Fibroblast of villous mesenchyme (primary cell): ENCODE measurements at places on chromosomes 2 and 18. TPM values are rescaled to one million over a fixed set of nuclear protein-coding genes. Genes with fewer than 3 reads are reported as not detected.

CCDC68 gene
- 3.5 and 9.1 TPM in 2 replicates for total RNA-seq

MYCN gene
- under 0.01 and 0.32 TPM in 2 replicates for total RNA-seq

CPO gene
- not detected in 2 replicates for total RNA-seq

BIRC6 gene
- 178 and 211 TPM in 2 replicates for total RNA-seq

DNA sequence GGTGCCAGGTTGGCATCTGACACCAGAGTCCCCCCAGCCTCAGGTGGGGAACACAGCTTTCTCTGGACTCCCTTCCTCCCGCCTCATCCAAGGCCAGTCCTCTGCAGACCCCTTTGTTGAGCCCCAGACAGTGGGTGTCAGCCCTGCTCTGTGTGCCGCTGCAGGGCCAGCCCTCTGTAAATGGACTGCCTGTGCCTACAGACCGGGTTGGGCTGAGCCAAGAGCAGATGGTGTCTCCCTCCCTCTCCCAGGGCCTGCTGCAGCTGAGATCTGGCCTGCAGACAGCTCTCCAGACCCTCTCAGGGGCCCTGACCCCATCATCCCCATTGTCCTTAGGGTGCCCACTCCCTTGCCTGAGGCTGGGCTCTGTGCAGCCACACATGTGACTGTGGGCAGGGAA lies 160.8 kb downstream of the KLHL29 start:
- no peak for DNase-seq

EMILIN1 gene
- 144 and 160 TPM in 2 replicates for total RNA-seq

VPS4B gene
- total RNA-seq: 32.2 and 47.5 TPM in 2 replicates

DNA sequence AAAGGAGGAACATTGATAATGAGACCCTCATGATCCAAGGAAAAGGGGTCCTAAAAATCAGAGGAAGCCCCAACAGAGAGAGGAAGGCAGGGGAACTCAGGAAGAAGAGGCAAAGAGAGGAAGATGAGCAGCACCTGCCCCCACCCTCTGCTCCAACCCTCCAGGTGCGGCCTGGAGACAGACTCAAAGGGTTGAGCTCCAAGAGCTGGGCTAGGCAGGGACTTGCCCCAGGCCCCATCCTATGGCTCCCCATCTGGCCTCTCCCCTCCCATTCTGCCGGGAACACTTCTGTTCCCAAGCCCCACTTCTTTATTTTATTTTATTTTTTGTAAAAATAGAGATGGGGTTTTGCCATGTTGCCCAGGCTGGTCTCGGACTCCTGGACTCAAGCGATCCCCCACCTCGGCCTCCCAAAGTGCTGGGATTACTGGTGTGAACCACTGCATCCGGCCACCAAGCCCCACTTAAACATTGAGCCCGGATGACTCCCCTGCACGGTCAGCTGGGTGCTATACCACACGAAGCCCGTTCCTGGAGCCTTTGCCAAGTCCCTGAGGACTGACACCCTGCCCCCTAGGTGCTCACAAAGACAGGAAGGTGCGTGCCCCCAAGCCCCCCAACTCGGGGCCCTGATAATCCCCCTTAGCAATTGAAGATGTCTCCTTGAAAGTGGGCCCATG lies 3.8 kb upstream of the GPR55 start:
- DNase-seq: no peak

- DNase-seq: no peak
These were observed 501.7 kb upstream of the TCF4 start for GRCh38 chr18:56089612-56090258.

C2orf66 gene
- total RNA-seq: under 0.01 TPM in 1 of 2 replicates, not detected in the other

DNA sequence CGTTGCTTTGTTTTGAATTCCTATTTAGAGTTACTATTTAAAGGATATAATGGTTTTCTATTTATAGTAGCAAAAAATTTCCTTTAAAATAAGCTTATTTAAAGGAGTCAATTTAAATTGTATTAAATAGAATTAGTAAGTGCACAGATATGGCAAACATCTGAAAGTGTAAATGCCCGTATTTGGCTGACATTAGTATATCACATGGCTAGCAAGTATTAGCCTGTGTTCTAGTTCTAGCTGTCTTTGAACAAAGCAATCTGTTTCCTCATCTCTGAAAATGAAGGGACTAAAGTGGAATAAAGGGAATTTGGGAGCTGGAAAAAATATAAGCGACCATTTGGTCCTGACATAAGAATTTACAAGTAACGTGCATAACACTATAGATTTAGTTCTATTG lies 32.2 kb downstream of the PELI1 start:
- DNase-seq: no peak

MFSD2B gene
- under 0.01 and 0.32 TPM in 2 replicates for total RNA-seq

DNA sequence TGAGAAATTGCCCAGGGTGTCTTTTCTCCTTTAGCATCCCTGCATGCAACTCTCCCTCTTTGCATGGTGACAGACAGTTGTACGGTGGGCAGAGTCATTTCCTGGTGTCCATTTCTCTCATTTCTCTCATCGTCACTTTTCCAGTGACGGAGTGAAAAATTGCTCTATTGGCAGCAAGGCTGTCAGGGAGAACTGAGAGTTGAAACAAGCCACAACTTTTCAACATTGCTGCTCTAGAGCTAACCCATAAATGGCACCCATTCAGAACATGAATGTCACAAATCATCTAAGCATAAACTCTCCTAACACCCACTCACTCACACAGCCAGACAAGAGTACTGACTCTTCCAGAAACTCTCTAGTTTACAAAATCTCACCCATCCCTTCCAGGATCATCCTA lies 55.7 kb downstream of the ZC3H8 start:
- DNase-seq: no peak

DNA sequence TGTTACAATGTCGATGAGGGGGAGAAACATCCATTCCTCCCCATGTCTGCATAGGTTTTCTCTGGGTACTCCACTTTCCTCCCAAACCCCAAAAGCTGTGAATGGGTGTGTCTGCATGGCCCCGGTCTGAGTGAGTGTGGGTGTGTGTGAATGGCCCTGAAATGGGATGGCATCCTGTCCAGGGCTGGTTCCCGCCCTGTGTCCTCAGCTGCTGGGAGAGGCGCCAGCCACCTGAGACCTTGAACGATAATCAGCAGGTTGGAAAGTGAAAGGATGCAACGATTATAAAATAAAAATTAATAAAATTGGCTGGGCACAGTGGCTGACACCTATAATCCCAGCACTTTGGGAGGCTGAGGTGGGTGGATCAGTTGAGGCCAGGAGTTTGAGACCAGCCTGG lies 69.2 kb downstream of the NPPC start:
- no peak for DNase-seq

INHA gene
- total RNA-seq: 0.43 and 0.64 TPM in 2 replicates

LYG1 gene
- total RNA-seq: 0.32 and 0.43 TPM in 2 replicates

DNA sequence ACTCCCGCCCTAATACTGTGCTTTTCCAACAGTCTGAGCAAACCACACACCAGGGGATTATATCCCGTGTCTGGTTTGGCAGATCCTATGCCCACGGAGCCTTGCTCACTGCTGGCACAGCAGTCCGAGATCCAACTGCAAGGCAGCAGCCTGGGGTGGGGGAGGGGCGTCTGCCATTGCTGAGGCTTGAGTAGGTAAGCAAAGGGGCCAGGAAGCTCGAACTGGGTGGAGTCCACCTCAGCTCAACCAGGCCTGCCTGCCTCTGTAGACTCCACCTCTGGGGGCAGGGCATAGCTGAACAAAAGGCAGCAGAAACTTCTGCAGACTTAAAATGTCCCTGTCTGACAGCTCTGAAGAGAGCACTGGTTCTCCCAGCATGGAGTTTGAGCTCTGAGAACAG lies 44.2 kb downstream of the LNPK start:
- DNase-seq: no peak

DNA sequence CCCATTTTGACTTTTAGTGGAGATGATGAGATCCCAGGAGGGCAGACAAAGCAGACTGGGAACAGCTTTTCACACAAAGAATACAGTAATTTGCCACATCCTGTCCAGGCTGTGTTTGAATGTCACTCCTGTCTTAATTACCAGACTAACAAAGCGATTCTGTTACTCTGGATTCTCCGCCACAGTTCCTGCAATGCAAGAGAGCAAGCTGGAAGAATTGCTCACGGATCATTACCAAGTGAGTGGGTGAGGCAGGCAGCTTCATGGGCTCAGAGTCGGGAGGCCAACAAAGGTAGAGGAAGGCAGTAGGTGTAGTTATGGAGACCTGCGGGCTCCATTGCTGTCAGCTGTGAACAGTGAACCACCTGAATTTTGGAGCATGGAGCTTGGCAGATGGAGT lies 250.5 kb upstream of the ATP5MC3 start:
- no peak for DNase-seq

- DNase-seq: peak; percentile 53
These were observed 5.3 kb downstream of the GLI2 start for GRCh38 chr2:120740765-120741524.

SERPINB11 gene
- not detected in 2 replicates for total RNA-seq

GRCh38 chr2:161033059-161033660 lies 127.1 kb upstream of the TANK start:
- peak; percentile 77 for DNase-seq

DNA sequence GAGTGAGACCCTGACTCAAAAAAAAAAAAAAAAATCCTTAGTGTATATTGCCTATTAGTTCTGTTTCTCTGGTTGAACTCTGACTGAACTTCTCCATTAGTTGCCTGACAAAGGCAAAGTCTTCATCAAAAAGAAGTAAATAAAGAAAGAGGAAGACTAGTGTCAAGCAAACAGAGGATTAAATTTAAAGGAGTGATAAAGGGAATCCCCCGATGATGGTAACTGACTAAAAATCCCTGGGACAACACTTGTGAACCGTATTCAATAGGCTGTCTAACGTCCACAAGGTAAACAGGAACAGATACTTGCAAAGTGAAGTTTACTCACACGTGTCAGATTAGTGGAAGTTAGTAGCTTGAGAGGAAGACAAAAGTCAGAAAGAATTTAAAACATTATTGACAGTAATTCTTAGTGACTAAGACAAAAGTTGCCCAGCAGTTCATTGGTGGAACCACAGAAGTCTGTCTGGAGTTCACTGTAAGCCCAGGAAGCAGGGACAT lies 26.2 kb upstream of the SPOPL start:
- no peak for DNase-seq

DNA sequence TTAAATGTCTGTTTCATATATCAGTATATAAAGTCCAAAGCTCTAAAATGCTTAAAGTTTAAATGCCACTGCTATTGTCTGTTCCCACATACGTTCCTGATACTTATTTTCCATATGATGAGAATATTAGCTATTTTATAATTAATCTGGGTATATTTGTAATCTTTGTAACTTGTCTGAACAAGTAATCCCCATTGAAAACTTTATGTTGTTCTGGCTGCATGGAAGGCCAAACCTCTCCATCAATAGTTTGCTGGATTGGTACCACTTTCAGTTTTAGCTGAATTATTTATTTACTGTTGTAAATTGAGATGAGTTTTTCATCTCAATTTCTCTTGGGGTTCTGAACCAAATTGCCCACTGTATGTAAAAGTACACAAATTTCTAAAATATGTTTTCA lies 1.5 kb downstream of the MBD5 start:
- no peak for DNase-seq

HTR2B gene
- total RNA-seq: 109 and 159 TPM in 2 replicates

- DNase-seq: no peak
These were observed 327 bp downstream of the LTBP1 start for GRCh38 chr2:32947076-32947483.

SNED1 gene
- 5.5 and 6.5 TPM in 2 replicates for total RNA-seq

DNA sequence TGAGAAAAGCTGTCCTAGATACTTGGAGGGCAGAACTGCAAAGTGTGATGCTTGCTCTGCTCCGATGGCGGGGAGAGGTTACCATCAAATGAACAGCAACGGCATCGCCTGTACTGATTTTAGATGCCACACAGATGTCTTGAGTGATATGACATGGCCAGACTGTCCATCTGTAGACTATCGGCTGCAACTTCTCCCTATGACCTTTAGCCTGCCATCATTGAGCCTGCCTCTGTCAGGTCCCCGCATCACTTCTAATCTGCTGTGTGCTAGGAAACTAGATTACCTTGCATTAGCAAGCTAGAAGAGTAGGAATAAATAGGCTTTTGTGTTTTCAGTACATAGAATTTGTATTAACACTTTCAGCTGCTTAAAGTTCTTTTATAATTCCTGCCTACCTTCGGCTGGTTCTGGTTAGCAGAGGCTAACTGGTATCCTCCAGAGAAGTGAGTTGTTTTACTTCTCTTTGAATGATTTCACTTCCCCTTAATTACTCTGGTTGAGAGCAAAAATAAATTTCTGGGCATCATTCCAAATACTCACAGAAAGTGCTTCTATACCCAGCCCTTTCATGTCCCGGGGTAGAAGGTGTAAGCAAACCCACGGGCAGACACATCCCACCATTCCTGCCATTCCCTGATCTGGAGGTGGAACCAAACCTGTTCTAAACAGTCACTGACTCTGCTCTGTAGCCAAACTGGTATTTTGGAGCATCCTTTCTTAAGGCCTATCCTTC lies 24.0 kb downstream of the GAREM2 start:
- no peak for DNase-seq

DNA sequence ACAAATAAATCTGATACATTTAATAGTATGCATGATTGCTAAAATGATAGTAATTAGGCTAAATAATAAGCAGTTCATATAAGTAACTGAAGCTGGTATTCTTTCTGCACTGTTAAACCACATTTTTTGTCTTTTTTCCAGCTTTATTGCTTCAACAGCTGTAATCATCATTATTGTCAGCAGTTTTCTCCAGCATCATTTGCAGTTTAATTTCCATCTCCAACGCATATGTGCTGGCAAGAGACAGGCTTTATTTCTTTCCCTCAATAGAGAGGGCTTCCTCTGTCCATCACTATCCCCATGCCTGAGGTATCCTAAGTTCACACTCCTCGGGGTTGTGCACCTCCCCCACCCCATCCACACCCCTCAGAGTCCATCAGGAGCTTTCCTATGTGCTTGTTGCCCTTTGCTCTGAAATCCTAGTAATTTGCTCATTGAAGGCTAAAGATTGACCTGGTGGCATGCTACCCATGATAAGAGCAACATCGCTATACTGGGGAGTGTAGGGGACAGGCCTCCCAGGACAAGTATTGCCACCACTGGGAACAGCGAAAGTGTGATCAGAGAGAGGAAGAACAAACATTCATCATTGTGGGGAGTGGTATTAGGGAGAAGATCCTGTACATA lies 37.1 kb downstream of the B4GALT6 start:
- no peak for DNase-seq

DNA sequence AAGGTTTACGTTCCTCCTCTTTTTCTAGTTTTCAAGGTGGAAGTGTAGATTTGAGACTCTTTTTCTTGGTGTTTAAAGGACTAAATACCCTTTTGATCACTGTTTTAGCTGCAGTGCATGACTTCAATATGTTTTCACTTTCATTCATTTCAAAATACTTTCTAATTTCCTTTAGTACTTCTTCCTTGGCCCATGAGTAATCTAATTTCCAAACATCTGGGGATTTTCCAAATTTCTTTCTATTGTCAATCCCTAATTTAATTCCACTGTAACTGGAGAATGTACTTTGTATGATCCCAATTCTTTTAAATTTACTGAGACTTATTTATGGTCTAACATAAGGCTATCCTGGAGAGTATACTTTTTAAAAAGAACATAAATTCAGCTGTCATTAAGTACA lies 3.8 kb upstream of the RHBDD1 start:
- no peak for DNase-seq

DNA sequence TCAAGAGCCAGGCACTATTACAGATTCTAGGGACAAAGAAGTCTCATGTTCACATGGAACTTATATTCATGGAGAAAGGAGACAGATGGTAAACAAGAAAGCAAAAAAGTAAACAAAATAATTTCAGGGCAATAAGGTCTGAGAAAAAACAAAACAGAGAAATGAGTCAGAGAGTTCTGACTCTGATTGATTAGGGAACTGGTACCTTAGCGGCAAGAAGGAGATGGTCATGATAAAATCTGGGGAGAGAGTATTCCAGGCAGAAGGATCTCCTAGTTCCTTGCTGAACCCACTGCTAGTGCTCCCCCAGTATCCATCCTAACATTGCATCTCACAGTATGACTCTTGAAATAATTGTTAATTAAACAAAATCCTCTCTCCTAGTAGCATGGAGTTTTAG lies 161.8 kb upstream of the KLF7 start:
- DNase-seq: no peak
